ENCODE measurements at places on chromosomes 7 and 10. TPM values are rescaled to one million over a fixed set of nuclear protein-coding genes. Genes with fewer than 3 reads are reported as not detected.

MSMB gene
- total RNA-seq: not detected

OR2A5 gene
- total RNA-seq: under 0.01 TPM

CCL24 gene
- not detected for total RNA-seq

CTAGE4 gene
- not detected for total RNA-seq

GLI3 gene
- 1.4 TPM for total RNA-seq

LRRD1 gene
- not detected for total RNA-seq

MBL2 gene
- not detected for total RNA-seq

CCDC186 gene
- 6.5 TPM for total RNA-seq

INA gene
- total RNA-seq: 0.37 TPM

IL2RA gene
- not detected for total RNA-seq

BEND7 gene
- total RNA-seq: 5.2 TPM

EN2 gene
- 2.2 TPM for total RNA-seq

GFRA1 gene
- 0.24 TPM for total RNA-seq

CALML5 gene
- total RNA-seq: not detected

WDR86 gene
- total RNA-seq: not detected

FAM25A gene
- not detected for total RNA-seq

SLC16A9 gene
- 0.03 TPM for total RNA-seq

UROS gene
- 99.9 TPM for total RNA-seq

MICALL2 gene
- total RNA-seq: 2.4 TPM

C10orf90 gene
- total RNA-seq: 89.9 TPM

CPA4 gene
- total RNA-seq: 0.11 TPM

ZC3HAV1L gene
- 16.2 TPM for total RNA-seq

FKBP6 gene
- total RNA-seq: not detected

MYL7 gene
- not detected for total RNA-seq

OSBPL3 gene
- 13.3 TPM for total RNA-seq

PCDH15 gene
- total RNA-seq: 0.34 TPM

GPR158 gene
- total RNA-seq: 12.3 TPM

CHAT gene
- not detected for total RNA-seq

ZNF438 gene
- total RNA-seq: 5.7 TPM

MYOZ1 gene
- 0.21 TPM for total RNA-seq

OPTN gene
- total RNA-seq: 25.3 TPM

CCZ1 gene
- 104 TPM for total RNA-seq

ARHGAP22 gene
- total RNA-seq: 0.24 TPM

MBLAC1 gene
- total RNA-seq: 4.1 TPM

THSD7A gene
- 0.45 TPM for total RNA-seq
